Inflammatory macrophage (primary cell): ENCODE measurements at places on chromosomes 4 and X.

DNA sequence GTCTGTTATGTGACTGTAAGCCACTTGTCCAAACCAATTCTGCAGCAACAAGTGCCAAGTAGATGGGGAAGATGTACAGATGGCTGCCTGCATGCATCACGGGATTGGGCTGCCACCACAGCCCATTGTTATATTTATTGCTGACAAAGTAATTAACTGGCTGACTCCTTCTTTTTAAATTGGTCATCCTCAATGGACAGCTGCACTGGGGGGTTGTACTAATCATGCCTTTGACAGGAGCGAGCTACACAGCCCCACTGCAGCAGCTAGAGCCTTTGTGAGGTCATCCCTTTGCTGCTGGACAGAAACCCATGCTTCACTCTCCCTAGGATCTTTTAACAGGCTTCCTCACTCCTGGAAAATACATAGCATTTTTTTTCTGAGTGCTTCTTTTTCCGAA is 146.7 kb upstream of the CXXC4 start:
- DNase-seq: no peak

DNA sequence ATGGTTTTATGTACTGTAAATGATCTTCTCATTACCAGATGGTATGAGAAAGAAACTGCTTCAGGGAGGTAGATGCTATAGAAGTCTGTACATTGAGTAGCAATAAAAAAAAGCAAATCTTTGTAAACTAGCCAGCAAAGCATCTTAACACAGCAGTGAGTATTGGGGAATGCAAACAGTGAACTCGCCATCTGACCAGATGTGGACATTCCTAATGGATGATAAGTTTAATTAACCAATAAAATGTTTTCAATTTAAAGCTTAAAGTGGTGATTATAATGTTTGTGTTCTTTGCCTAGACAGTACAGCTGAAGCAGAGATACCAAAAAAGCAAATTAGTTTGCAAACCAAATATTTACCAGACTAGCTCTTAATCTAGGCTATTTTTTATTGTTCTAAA is 1144.2 kb downstream of the FAT4 start:
- DNase-seq: no peak

DNA sequence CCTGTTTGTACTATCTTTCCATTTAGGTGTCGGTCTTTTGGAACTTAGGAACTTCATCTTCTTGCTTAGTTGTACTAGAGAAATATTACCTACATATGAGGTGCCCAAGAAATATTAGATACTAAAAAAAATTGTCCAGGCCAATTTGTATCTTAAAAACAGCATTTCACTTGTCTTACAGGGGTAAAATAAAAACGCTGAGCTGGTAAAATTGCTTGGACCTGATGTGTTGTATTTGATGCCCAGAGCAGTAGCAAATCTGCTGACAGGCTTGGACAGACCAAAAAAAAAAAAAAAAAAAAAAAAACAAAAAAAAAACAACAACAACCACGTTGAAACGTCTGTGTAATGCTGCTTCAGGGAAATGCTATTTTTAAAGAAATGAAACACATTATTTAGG is 150.4 kb upstream of the ARX start:
- no peak for DNase-seq

- no peak for DNase-seq
Observed at GRCh38 chr4:24924309-24924781, 11.5 kb upstream of the CCDC149 start.

DNA sequence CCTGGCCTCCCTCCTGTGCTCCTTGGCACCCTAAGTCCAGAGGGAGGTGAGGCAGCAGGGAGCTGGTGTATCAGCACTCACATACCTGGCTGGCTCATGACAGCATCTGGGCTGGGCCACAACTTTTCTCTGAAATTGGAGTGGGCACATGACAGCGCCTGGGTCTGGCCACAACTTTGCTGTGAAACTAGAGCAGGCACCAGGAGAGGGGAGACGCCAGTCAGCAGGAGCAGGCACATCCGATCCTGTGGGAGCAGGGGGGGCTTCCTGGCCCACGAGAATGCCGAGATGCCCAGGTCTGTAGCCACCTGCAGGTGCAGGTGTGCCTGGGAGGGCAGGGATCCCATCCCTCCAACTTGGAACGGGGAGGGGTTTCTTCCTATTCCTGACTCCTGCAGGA is 69.7 kb upstream of the PPP3CA start:
- no peak for DNase-seq

DNA sequence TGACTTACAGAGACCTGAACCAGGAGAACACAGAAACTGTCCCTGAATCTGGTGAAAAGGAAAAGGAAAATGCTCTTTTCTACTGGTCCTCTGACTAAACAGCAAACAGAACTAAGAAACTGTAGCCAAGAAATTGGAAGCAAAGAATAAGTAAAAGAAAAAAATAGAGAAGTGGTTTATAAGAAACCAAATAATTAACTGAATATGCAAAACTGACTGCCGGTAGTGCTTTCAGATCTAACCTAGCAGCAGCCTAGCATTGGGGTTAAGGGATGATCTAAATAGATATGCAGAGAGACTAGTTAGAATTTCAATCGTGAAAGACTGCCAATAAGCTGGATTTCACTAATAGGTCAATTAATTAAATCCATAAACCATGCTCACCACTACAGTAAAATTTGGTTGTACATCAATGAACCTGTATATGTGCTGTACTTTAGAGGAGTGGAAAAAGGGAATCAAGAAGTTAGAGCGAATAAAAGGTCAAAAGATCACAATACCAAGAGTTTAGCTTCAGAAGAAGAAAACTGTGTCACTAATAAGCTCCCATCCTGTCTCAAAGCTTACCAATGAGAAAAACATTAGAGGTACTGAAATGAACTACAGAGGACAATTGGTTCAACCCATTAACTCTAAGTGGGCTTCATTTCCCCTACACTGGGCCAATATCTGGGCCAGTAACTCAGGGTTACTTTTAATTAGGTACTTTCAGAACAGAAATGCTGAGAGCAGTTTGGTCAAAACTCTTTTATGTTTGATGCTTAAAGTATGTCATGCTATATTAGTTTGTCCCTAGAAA is 53.6 kb downstream of the KLHL13 start:
- no peak for DNase-seq

DNA sequence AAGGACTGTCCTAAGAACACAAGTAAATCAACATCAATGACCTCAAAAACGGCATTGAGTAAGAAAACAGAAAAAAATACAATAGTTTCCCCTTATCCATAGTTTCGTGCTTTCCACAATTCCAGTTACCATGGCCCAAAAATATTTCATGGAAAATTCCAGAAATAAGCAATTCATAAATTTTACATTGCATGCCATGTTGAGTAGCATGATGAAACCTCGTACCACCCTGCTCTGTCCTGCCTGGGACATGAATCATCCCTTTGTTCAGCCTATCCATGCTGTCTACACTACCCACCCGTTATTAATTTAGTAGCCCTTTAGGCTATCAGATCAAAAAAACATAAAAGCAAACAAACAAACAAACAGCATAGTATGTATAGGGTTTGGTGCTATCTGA is 51.1 kb downstream of the KLF3 start:
- no peak for DNase-seq

GRCh38 chr4:39574946-39575345 is 47.7 kb upstream of the UGDH start:
- no peak for DNase-seq

DNA sequence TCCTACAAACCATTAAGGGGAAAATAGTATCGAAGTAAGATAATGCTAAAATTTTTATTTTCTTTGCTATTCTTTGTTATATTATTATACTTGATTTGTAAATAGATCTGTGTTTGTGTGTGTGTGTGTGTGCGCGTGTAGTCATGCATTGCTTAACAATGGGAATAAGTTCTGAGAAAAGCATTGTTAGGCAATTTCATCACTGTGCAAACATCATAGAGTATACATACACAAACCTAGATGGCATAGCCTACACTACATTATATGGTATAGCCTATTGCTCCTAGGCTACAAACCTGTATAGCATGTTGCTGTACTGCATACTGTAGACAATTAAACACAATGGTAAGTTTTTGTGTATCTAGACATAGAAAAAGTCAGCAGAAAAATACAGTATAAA is 17.1 kb downstream of the MTTP start:
- DNase-seq: no peak

DNA sequence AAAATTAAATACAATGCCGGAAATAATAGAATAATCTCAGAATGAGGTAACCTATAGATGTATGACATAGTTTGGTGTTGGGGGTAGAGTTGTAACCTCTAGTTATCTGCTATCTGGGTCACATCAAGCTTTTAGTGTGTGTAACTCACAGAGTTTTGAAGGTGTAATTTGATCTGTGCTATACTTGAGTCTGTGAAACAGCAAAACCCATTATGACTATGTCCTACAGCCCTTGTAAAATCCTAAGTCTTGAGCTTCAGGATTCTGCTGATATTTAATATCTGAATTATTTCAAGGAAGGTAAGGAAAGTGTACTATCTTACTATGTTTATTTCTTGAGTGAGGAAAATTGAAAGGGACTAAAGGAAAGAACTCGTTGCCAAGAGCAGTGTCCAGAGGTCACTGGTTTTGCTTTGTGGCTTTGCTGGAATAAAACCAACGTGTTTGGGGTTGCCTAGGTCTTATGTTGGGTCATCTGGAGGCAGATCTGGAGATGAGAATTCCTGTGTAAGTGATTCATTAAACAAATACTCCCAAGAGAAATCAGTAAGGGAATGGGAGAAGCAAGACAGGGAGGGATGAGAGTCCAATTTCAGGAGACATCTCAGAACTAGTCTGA is 107.8 kb upstream of the CBLL2 start:
- no peak for DNase-seq
